ENCODE measurements at places on chromosomes 12 and 14.

- DNase-seq, result no peak
Observed at GRCh38 chr12:41274643-41275042, 86.5 kb downstream of the PDZRN4 start.

DNA sequence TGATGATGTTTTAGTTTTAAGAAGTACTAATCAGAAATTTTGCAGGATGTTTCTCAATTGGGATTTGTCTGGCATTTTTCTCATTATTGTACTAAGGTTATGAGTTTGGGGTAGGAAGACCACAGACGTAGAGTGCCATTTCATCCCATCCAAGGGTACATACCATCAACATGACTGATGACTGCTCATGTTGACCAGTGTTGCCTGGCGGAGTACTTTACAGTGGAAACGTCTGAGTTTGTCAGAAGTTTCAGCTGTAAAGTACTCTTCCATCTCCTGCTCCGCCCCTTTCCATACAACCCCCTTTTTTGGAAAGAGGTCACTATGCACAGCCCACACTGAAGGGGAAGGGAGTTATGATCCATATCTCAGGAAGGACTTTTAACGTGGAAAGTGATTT, 74.2 kb downstream of the RCOR1 start:
- no peak for DNase-seq

GRCh38 chr12:60201891-60202290, 606.1 kb downstream of the SLC16A7 start:
- DNase-seq, result no peak

DNA sequence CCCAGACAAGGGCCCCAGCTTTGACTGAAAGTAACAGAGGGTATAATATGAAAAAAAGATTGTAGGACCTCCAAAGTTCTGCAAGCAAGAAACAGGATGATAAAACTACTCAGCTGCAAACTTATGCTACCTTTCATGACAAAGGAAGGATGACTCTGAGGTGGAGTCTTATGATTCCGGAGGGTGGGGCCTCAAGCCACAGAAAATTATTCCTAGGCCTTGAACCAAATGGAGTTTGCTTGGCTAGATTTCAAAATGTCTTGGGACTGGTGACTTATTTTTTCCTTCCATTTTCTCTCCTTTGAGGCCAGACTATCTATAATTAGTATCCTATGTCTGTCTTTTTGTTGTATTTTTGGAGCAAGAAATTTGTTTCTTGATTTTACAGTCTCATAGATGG, 336.4 kb downstream of the LRIG3 start:
- DNase-seq, result no peak

DNA sequence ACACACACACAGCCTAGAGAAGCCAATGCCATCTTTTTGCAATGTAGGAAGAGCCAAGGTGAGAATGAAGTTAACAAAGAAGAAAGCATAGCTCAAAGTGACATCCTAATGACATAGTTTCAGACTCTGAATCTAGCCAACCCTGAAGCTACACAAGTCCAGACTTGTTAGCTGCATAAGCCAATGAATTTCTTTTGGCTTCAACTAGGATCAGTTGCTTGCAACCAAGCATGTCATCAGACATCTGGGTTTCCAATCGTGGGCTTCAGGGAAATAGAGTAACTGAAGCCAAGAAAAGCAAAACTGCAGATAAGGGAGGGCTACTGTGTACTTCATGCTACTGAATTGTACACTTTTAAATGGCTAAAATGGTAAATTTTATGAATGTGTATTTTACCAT, 4.4 kb upstream of the GPHN start:
- no peak for DNase-seq

GRCh38 chr14:89247457-89248122, 169.4 kb downstream of the FOXN3 start:
- no peak for DNase-seq

GRCh38 chr14:90379106-90379505, 17.7 kb upstream of the CALM1 start:
- no peak for DNase-seq

DNA sequence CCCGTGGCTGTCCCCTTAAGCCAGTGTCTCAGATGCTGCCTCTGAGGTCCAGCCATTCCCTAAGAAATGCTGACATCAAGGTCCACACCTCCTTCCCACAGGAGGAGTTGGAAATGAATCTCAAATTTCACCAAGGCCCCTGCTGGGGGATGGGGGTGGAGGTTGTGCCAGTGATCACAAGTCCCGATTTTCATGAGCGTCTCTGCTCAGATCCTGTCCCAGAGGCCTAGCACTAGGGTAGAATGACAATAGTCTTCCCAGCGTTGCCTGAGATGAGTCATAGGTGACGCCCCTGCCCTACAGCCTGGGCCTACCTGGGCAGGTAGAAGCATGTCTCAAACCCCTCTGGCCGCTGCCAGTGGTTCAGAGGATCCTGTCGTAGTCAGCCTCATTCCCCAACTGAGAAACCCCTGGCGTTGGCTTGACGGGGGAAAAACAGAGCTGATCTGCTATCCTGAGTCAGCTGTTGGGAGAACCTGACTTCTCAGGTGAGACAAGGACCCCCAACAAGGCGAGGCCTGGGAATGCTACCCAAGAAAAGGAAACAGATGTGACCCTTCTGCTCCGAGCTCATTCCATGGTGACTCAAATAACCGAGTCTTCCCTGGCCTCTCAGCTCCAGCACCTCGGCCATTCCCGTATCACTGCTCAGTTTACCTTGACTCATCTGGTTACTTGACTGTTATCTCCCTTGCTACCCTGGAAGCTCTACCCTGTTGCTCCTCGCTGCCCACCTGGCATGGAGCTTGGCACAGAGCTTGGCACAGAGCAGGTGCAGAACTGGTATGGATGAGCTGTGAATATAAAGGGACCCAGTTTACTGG, 21.8 kb upstream of the SPPL3 start:
- no peak for DNase-seq

- no peak for DNase-seq
Observed at GRCh38 chr12:65740873-65741600, 83.2 kb upstream of the HMGA2 start.

DNA sequence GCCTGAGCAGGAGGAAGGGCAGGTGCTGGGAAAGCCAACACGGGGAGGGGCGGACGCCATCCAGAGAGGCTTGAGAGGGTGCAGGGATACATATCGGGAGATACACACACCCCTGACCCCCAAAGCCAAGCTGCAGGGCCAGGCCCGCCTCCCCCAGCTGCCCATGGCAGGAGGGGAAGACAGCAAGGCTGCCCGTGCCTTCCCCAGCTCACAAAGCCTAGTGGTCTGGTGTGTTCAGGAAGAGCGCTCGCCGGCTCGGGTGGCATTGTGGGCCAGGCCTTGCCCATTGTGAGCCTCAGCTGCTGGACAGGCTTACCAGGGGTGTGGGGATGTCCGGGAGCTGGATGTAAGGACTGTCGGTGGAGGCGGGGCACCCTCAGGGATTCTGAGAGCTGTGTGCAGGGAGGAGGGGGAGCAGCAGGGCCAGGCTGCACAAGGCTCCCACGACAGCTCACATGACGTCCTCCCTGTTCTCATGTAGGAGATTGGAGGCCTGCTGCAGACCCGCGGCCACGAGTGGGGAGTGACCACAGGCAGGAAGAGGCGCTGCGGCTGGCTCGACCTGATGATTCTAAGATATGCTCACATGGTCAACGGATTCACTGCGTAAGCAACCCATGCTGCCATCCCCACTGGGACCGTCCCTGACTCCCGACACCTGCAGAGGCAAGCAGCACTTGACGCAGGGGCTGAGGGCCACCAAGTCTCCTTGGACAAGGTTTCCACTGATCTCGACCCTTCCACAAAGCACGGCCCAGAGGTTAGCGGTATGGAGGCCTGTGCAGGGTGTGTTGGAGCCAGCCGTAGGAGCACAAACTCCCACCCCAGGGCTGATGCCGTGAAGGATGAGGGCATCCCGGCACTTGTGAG, 10.1 kb upstream of the SIVA1 start:
- DNase-seq, result no peak

DNA sequence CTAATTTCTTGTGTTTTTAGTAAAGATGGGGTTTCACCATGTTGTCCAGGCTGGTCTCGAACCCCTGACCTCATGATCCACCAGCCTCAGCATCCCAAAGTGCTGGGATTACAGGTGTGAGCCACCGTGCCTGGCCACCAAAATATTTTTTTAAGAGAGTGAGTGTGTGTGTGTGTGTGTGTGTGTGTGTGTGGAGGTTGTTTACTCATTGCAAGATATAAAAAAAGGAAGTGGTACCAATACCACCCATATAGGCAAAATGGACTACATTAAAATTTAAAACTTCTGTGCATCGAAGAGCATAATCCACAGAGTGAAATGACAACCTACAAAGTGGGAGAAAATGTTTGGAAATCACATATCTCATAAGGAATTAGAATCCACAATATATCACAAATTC, 15.5 kb upstream of the CLEC2A start:
- no peak for DNase-seq

- DNase-seq, result no peak
Observed at GRCh38 chr12:131720921-131721320, 10.0 kb downstream of the SFSWAP start.

DNA sequence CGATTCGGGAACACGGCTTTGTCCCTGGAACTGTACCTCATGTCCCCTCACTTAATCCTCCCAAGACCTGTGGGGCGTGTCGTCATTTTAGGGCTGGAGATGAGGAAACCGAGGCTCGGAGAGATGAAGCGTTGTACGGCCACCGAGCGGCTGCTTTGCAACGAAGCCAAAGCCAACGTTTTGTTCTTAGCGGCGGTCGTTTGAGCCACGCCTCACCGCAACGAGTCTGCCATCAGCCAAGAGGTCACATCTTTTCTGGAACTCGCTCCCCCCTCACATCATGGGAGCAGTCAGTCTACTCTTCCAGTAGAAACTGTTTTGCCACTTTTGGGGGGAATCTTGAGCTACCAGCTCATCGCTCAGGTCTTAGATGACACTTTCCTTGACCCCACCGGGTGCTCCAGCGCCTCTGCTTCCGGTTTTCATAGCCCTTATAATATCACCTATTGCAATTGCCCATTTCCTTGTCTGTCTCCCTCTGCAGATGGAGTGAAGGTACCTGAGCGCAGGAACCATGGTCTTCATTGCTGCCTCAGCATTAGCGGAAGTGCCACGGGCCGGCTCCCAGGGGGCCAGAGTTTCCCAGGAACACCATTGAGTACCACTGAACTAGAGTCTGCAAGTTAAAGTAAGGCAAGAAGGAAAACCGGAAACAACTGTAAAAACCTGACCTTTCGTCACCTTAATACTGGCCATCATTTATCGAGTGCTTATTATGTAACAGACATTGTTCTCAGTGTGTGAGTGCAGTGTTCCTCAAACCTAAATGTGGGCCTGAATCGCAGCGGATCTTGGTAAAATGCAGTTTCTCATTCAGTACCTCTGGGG, 19.6 kb downstream of the NINJ2 start:
- DNase-seq, result no peak

GRCh38 chr14:54435500-54435981, 5.6 kb downstream of the CNIH1 start:
- DNase-seq, result peak; percentile 33

DNA sequence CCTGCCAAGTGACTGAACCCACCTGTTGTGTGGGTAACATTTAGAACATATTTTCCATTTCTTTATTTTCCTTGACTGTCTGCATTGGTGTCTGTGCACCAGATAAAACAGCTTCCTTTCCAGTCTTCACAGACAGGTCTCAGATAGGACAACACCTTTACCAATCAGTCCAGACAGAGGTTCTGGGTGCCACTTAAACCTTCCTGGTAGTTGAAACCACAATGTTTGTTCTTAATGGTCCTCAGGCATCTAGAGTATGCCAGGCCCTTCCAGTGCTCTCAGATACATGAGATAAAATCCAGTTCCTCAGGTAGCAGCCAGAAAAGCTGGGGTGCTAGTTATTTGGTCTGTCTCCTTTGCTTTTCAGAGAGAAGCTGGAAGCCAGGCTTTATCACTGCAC, 7.0 kb upstream of the CLEC2D start:
- no peak for DNase-seq

- no peak for DNase-seq
Observed at GRCh38 chr12:124537525-124538193, 29.8 kb downstream of the NCOR2 start.

DNA sequence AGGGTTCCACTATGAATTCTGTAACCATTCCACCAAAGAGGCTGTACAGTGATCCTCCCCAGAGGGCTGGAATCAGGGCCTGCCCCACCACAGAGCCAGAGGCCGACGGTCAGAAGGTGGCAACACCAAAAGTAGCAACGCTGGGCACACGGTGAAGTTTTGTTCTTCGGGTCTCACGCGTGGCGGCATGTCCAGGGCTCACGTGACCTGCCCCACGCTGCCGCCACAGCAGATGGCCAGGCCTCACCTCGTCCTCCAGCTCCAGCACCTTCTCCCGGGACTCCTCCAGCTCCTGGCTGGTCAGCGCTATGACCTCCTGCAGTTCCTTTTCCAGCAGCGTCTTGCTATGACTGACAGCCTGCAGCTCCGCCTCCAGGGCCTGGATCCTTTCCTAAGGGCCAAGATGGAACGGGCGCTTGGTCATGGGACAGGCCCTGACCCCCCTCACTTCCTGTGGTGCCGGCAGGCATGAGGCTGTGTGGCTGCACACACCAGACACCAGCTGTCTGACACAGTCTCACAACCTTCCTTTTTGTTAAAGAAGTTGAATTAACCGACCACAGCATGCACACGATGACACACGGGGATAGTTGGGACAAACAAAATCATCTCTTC, 22.4 kb upstream of the ANKLE2 start:
- no peak for DNase-seq

DNA sequence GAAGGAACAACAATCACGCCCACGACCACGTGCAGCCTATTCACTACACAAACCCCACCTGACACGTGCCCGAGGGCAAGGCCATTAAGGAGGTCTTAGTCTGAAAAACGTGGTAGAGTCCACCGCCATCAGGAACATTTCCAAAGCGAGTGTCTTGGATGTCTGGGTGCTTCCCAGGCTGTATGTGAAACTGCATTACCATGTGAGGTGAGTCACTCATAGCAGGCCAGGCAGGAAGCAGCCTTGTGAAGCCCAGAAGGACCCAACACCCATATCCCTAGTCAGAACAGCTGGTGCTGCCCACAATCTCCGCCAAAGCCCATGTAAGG, 3.3 kb upstream of the KRT79 start:
- no peak for DNase-seq

- no peak for DNase-seq
Observed at GRCh38 chr12:68967046-68967445, 34.1 kb upstream of the CPM start.

DNA sequence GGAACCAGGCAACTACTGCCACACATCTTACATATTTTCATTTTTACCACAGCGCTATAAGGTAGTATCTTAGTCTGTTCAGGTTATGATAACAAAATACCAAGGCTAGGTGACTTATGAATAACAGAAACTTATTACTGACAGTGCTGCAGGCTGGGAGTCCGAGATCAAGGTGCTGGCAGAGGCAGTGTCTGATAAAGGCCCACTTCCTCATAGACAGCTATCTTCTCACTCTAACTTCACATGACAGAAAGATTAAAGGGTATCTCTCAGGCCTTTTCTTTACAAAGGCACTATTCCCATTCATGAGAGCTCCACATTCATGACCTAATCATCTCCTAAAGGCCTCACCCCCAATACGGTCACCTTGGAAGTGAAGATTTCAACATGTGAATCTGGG, 59.8 kb upstream of the MDM1 start:
- DNase-seq, result no peak

DNA sequence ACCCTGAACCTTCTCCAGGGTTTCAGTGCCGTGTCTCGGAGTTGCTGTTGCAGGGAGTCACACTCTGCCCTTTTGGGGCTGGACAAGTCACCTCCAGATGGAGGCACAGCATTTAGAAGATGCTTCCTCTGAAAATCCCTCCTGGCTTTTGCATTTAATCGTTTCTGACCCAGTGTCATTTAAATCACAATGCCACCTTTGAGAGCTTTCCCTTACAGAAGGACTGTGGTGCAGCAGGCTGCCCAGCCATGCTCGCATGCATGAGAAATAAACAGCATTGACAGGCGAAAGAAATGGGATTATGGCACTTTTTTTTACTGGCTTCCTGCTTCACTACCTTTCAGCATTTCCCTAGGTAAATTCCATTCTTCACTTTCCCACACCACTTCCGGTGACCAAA, 113.4 kb upstream of the DYRK2 start:
- no peak for DNase-seq
